ENCODE measurements at places on chromosomes 11 and 22.

GRCh38 chr11:64124147-64124546 lies 41.8 kb downstream of the MACROD1 start:
- no peak for DNase-seq

- DNase-seq = no peak
Measured at GRCh38 chr11:131600628-131601027, 230.2 kb downstream of the NTM start.

DNA sequence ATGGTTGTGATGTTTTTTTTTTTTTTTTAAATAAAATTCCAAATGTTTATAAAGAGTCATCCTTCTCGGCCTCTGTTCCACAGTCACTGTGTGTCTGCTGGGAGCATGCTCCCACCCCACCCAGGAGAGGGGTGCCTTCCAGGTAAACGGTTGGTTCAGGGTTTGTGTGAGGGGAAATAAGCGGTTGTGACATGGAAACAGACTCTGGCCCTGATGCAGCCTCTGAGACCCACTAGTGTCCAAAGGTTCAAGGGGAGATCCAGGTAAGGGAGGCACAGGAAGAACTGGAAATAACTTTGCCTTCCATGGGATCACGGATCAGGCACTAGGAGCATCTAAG lies 6.0 kb upstream of the GAS2L1 start:
- no peak for DNase-seq

GRCh38 chr11:8318536-8318935 lies 54.9 kb upstream of the LMO1 start:
- DNase-seq = peak; percentile 14

DNA sequence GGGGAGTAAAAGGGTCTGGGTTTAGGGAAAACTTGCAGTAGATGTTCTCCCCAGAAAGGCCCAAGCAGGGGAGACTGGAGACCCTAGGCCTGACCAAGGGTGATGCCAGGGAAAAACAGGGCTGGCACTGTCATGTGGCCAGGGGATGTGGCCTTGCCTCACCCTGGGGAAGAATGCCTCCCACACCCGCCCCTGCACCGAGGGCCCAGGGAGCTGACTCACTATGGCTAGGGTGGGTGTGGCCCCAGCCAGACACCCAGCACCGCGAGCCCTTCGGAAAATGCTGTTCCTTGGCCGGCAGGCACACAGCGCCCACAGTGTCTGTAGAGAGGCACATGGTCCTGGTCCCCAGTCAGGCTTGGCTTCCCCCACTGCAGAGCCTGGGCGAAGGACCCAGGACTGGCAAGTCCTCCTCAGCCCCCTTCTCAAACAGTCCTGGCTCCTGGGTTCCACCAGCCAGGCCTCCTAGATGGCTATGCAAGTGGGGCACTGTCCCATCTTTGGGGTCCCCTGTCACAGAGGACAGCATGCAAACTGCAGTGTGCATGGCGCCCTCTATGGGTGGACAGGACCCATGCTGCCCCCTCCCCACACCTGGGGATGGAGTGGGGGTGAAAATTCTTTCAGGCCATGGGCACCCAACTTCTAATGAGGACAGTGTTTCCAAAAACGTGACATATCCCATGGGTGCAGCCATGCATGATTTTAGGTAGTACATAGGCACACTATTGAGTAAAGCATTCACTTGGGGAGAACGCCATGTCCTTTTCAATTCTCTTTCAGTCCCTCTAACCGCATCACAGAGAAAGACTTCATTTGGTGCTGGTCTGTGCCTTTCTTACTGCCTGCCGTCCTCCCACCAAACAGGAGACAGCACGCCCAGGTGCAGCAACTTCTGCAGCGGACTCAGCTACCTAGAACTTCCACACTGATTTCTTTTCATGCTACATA lies 15.2 kb downstream of the TMPRSS5 start:
- peak; percentile 5 for DNase-seq

DNA sequence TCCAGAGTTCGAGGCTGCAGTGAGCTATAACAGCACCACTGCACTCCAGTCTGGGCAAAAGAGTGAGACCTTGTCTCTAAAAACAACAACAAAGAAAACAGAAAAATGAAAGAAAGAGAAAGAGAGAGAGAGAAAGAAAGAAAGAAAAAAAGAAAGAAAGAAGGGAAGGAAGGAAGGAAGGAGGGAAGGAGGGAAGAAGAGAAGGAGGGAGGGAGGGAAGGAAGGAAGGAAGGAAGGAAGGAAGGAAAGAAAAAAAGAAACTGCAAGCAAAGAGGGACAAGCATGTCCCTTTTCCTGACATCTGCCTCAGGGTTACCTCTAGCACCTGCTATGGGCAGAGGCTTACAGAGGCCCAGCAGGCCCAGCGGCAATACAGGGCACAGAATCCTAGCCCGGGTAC lies 475.0 kb downstream of the MIAT start:
- DNase-seq = no peak

DNA sequence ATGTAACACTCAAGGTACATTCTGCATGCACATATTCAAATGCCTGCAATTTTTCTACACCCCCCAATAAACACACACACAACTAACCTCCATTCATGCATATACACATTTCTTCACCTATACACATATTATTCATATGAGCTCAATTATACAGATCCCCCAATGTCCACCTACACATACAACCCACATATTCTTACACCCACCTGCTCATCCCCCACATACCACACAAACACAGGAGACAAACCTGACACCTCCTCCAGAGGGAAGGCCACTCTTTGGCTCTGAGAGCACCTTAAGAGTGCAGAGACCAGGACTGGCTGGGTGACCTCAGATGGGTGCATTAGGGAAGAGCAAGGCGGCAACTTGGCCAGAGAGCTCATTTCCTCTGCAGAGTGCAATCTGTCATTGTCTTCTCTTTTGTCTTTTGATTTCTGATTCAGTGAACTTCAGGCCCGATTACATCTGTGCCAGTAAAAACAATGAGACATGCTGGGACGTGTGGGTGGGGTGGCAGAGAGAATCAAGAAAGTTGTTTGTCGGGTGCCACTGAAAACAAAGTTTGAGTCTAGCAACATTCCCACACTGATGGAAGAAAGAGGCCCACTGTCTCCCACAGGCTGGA lies 208.4 kb downstream of the NXPE2 start:
- no peak for DNase-seq

DNA sequence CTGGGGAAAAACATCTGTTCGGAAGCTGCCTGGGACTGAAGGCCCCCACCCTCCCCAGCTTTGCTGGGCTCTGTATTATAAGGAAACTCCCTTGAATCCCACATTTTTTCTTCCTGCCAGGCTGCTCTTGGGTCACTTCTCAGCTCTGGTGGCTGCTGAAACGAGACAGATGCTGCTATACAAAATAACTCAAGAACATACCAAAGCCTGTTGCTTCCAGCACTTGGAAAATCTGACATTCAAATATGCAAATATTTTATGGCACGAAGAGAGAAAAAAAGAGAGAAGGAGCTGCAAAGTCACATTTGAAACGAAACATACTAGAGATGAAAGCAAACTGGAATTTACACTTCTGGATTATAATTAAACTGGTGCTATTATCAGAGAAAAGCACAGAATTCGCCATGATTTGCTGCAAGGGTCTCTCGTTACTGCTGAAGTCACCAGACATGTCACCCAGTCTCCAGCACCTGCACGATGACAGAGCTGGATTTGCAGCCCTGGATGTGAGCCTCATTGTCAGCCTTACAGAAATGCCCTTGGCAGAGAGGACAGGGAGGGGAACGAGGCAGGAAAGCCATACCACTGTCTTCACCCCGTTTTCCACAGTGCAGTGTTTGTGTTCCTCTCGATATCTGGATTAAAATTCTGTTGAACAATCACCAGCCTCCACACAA lies 47.9 kb upstream of the IGSF9B start:
- no peak for DNase-seq

GRCh38 chr11:69878144-69878883 lies 59.1 kb upstream of the FGF3 start:
- no peak for DNase-seq

DNA sequence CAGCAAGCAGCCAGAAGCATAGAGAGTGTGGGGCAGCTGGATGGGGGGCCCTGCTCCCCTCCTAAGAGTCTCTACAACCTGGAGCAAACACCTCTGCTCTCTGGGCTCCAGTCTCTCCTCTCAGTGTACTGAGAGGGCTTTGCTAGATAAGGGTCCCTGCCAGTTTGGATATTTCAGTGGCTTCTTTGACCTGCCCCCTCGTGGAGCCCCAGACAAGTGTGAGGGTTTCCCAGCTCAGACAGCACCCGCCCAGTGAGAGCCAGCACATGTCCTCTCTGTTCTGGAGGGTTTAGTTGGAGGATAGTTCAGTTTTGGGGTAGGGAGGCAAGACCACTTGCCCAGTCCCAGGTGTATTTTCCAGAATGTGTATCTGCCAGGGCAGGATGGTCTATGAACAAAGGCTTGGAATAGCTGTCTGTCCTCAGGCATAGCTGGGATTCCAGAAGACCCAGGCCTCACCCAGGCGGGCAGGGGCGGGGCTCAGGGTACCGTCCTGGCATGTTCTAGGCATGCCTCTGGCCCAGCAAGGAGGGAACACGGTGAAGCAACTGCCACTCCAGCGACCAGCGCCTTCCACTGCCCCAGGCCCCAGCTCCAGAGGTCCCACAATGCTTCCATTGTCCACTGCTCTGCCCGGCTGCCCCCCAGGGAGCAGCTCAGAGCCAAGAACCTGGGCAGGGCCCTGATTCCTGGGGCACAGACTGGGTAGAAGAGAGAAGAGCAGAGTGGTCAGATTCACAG lies 7.5 kb upstream of the MICALL1 start:
- DNase-seq = no peak

- DNase-seq = no peak
Measured at GRCh38 chr22:44671742-44672141, 30.3 kb upstream of the PRR5 start.

DNA sequence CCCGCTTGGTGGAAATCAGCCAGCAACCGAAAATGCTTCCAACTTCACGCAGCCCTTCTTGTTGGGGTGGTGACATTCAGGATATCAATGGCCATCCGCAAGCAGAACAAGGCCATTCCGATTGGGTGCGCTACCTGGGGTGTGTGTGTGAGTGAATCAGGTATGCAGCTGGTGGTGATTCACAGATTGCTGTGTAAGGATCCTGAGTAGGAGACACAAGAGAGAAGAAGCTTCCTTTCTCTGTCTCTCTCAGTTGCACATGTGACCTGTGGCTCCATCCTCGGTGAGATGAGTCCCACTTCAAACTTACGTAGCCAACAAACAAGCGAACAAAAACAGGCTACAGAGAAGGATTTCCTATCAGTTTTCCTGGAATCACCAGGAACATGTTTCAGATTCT lies 9.6 kb upstream of the TMEM184B start:
- no peak for DNase-seq

DNA sequence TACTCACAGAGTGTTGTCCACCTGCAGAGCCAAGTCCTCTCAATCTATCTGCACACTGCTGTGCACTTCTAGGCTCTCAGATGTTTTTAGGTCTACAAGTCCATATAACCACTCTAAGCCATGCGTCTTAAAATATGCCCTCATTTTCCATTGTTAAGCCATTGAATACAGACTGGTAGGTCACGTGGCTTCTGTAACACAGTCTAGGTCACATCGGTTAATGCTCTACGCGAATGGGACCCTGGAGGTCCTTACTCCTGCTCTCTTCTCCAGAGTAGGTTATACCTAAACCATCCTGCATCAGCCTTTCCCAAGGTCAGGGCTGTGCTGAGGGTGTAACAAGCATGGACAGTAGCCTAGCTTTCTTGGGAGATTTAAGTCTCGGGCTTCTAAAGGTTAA lies 819 bp downstream of the JAML start:
- DNase-seq = no peak

GRCh38 chr22:29141078-29141688 lies 64.5 kb upstream of the EMID1 start:
- no peak for DNase-seq

DNA sequence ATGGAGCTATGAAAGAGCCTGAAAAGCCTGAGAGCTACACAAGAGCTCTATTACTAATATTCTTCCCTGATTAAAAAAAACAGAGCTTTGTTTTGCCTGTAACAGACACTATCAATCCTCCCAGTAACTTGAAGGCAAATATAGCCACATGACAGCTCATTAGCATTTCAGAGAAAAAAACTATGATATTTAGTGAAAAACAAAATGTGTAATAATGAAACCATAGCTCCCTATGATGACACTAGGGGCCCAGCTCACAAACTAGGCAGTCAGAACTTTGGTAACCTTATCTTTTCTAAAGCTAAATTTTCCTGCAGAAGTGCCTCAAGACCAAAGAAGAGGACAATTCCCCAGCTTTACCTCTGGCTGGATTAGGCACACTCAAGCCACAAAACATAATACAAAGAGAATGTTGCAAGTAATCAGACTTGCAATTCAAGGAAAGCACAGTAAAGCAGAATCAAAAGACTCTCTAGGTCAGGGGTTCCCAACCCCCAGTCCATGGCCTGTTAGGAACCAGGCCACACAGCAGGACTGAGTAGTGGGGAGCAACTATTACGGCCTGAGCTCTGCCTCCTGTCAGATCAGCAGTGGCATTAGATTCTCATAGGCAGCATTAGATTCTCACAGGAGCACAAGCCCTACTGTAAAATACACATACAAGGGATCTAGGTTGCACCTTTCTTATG lies 53.3 kb downstream of the MRTFA start:
- DNase-seq = no peak

GRCh38 chr11:67355794-67356386 lies 2.5 kb upstream of the POLD4 start:
- no peak for DNase-seq

DNA sequence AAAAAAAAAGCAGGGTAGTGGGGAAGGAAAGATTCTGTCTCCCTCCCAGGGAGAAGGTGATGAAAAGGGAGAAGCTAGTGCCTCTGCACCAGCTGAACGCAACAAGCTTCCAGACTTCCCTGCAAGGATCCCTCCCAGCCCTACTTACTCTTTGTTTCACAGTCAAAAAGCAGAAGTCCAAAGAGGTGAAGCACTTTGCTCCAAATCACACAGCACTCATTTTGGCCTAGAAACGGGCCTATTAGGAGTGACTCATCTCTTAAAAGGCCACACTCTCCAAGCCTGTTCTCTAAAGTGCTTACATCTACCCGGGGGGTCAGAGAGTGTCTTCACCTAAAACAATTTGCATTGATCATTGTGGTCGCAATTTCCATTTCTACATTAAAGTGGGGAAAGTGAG lies 17.7 kb upstream of the GRK3 start:
- no peak for DNase-seq

DNA sequence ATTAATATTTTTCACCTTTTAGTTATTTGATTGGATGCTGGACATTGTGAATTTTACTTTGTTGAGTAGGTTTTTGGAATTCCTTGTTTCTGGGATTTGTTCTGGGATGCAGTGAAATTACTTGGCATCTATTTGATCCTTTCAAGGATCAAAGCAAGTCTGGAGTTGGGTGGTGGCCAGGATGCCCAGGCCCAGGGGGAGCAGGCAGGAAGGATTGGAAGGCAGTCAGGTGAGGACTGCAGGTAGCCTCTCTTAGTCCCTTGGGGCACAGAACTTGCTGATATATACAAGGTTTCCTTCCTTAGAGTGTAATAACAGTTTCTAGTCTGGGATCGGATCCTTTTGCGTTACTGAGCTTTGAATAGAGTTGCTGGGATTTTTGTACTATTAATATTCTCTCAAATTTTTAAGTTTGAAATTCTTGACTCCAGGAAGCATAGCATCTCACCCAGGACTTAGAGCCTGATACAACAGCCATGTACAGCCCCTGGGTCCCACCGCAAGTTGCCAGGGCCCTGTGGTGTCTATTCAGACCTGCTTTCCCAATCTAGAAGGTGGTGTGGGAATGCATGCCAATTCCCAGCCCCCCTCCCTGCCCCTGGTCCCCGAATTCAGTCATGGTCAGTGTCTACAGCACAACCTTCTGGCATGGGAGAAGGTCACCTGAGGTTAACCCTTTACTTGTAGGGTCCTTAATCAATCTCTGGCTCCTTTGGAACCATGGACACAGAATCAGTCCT lies 6.1 kb downstream of the ZNF74 start:
- no peak for DNase-seq

- peak; percentile 76 for DNase-seq
Measured at GRCh38 chr22:45785458-45785857, 113.8 kb downstream of the ATXN10 start.

Measured in cerebellar cortex (tissue), 1 donor.